Activated naive CD8-positive, alpha-beta T cell treated with anti-CD3 and anti-CD28 coated beads, Interleukin-2, amount 10 ng/mL, durations not matched to agents 7 days and 5 days (primary cell): ENCODE measurements at places on chromosomes 12 and 14. TPM values are rescaled to one million over a fixed set of nuclear protein-coding genes. Genes with fewer than 3 reads are reported as not detected.
A peak's percentile ranks its signal among the peaks of the same experiment; 100 is the strongest.

- no peaks in the 10 kb centered on the region for H3K4me1 ChIP-seq
- no peak overlapping the region for H3K4me3 ChIP-seq
- no peaks in the 10 kb centered on the region for H3K36me3 ChIP-seq
- H3K27me3 ChIP-seq = peaks cover 2% of the 10 kb centered on the region
- H3K27ac ChIP-seq = no peak overlapping the region
- DNase-seq = no peak
Measured at GRCh38 chr12:71958457-71958856, 19.8 kb downstream of the TPH2 start.

DNA sequence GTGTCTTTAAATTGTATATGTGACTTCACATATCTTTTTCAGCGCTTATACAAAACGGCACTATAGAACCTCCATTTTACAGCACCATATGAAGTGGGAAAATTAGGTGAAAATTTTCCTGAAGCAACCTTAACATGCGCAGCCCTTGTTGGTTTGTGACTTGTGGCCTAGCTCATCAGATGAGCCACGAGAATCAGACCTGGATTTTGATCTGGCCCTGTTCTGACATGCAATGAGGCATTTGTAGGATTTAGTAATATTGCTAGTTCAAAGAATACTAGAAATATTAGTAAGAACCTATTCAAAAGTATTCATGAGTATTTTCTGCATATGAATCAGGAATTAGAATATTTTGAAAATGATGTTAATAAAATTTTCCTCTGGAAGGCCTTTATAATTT lies 2.9 kb downstream of the CDKN1B start:
- H3K4me1 ChIP-seq = peaks cover 21% of the 10 kb centered on the region
- H3K4me3 ChIP-seq = peak overlapping the region; percentile 96
- no peaks in the 10 kb centered on the region for H3K27me3 ChIP-seq
- no peak for DNase-seq
- peaks cover 56% of the 10 kb centered on the region for H3K36me3 ChIP-seq
- peak overlapping the region; percentile 98 for H3K27ac ChIP-seq

GRCh38 chr12:127041985-127042625 lies 1224.9 kb upstream of the TMEM132C start:
- no peak overlapping the region for H3K27ac ChIP-seq
- no peak overlapping the region for H3K4me3 ChIP-seq
- no peaks in the 10 kb centered on the region for H3K4me1 ChIP-seq
- no peaks in the 10 kb centered on the region for H3K36me3 ChIP-seq
- peaks cover 4% of the 10 kb centered on the region for H3K27me3 ChIP-seq

- peaks cover 19% of the 10 kb centered on the region for H3K27me3 ChIP-seq
- no peaks in the 10 kb centered on the region for H3K4me1 ChIP-seq
- H3K27ac ChIP-seq = no peak overlapping the region
- DNase-seq = no peak
- no peak overlapping the region for H3K4me3 ChIP-seq
Measured at GRCh38 chr14:51176839-51177238, 63.2 kb upstream of the TMX1 start.

DNA sequence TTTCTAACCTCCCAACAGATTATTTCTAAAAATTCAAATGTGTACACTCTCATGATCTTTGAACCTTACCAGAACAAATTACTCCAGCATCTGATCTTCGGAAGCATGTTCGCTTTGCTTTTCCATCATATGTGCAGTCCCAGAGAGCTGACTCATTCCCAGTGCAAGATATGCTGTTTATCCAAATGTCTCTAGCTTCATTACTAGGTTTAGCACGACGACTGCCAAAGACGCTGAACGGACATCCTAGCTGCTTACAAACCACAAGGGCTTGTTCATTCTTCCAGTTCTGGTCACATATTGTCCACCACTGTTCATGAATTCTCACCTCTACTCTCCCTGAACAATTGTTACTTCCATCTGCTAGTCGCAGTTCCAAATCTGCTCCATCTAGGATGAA lies 40.5 kb downstream of the CD163L1 start:
- H3K4me1 ChIP-seq = no peaks in the 10 kb centered on the region
- H3K27ac ChIP-seq = no peak overlapping the region
- H3K4me3 ChIP-seq = no peak overlapping the region
- DNase-seq = no peak
- peaks cover 37% of the 10 kb centered on the region for H3K27me3 ChIP-seq

- no peak for DNase-seq
- no peak overlapping the region for H3K4me3 ChIP-seq
- no peaks in the 10 kb centered on the region for H3K27me3 ChIP-seq
- peaks cover 10% of the 10 kb centered on the region for H3K4me1 ChIP-seq
- H3K36me3 ChIP-seq = peaks cover 37% of the 10 kb centered on the region
- H3K27ac ChIP-seq = no peak overlapping the region
Measured at GRCh38 chr12:47124451-47124850, 44.7 kb upstream of the AMIGO2 start.

GRCh38 chr14:49480053-49480760 lies 106.0 kb downstream of the RPS29 start:
- peaks cover 7% of the 10 kb centered on the region for H3K27me3 ChIP-seq
- no peak for DNase-seq
- no peak overlapping the region for H3K4me3 ChIP-seq
- H3K4me1 ChIP-seq = peaks cover 10% of the 10 kb centered on the region
- H3K27ac ChIP-seq = no peak overlapping the region

GRCh38 chr12:80598004-80598606 lies 109.3 kb upstream of the MYF6 start:
- DNase-seq = no peak
- H3K4me1 ChIP-seq = no peaks in the 10 kb centered on the region
- H3K4me3 ChIP-seq = no peak overlapping the region
- no peaks in the 10 kb centered on the region for H3K27me3 ChIP-seq

DNA sequence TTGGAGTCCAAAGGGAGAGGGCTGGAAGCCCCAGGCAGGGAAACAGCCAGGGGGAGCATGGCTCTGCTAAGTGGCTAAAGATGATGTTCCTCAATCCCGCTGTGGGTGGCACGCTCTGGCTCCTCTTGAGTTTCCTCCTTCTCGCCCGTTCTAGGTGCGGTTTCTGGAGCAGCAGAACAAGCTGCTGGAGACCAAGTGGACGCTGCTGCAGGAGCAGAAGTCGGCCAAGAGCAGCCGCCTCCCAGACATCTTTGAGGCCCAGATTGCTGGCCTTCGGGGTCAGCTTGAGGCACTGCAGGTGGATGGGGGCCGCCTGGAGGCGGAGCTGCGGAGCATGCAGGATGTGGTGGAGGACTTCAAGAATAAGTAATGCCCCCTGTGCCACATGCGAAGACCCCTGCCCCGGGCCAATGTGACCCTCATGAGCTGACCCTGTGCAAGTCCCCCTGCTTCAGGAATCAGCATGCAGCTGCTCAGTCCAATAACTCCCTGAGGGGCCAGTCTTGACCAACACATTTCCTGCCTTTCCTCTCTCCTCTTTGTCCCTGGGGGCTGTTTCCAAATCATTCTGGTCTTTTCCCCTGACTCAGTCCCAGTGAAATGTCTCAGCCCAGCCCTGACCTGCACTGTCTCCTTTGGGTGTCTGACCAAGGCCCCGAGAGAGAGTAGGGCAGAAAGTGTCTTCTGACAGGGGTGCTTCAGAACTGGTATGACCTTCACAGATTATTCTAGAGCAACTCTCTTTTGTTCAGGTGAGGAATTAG lies 2.1 kb downstream of the KRT7 start:
- H3K36me3 ChIP-seq = no peaks in the 10 kb centered on the region
- H3K27ac ChIP-seq = peak overlapping the region; percentile 13
- H3K27me3 ChIP-seq = peaks cover 58% of the 10 kb centered on the region
- peaks cover 5% of the 10 kb centered on the region for H3K4me1 ChIP-seq

- no peak overlapping the region for H3K4me3 ChIP-seq
- DNase-seq = no peak
- no peaks in the 10 kb centered on the region for H3K27me3 ChIP-seq
Measured at GRCh38 chr12:33967760-33968159, 54.5 kb upstream of the ALG10 start.

DNA sequence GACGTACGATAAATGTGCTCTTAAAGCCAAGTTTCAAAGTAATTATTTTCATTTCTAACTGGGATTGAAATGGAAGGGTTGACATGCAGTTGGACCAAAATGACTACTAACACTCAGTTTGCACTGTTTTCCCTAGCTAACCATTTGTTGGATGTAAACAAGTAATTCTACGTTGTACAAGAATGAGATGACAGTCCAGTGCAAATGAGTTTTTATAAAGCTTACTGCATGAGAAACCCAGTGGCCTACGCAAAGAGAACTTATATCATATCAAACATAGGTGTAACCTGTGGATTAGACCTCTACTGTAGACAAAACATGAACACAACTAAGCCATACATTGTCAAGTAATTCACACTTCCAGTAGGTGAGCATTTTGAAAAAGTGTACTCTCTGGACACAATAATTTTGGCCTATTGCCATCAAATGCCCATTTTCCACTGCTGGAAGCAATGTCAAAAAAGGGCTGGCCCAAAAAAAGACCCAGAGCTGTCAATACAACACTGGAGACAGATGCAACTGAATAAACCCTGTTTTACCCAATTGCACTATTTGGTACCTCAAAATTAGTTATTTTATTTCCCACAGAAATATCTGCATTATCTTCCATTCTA lies 12.8 kb downstream of the SLC38A2 start:
- no peaks in the 10 kb centered on the region for H3K27me3 ChIP-seq
- H3K4me3 ChIP-seq = no peak overlapping the region
- H3K4me1 ChIP-seq = peaks cover 29% of the 10 kb centered on the region
- no peak overlapping the region for H3K27ac ChIP-seq

DNA sequence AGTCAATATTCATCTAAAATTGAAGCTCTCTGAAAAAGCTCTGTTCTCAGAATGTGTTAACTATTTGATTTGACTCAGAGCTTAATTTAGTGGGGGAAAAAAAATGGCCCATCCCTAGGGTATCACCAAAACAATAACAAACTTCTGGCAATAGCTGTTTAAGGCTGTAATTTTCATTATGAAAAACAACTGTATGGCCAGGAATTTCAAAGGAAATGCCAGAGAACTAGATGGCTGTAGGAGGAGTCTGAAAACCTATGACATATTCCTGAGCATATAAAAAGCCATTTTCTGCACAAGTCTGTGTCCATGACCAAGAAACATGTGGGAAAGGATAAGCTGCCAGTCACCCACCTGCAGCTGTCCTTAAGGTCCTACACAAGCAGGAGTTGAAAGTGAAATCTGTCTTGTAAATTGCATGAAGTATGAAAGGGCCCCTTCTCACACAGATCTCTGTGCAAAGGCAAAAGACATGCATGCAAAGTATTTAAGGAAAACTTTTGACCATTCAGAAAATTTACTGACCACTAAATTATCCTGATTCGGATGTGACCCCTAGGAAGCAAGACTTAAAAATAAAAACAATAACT lies 299.1 kb downstream of the BTG1 start:
- H3K27me3 ChIP-seq = no peaks in the 10 kb centered on the region
- peaks cover 2% of the 10 kb centered on the region for H3K4me1 ChIP-seq
- no peak overlapping the region for H3K4me3 ChIP-seq
- DNase-seq = no peak
- H3K27ac ChIP-seq = no peak overlapping the region

- H3K4me3 ChIP-seq = no peak overlapping the region
- no peak for DNase-seq
- no peaks in the 10 kb centered on the region for H3K36me3 ChIP-seq
- no peak overlapping the region for H3K27ac ChIP-seq
Measured at GRCh38 chr12:79059557-79059956, 195.0 kb downstream of the SYT1 start.

DNA sequence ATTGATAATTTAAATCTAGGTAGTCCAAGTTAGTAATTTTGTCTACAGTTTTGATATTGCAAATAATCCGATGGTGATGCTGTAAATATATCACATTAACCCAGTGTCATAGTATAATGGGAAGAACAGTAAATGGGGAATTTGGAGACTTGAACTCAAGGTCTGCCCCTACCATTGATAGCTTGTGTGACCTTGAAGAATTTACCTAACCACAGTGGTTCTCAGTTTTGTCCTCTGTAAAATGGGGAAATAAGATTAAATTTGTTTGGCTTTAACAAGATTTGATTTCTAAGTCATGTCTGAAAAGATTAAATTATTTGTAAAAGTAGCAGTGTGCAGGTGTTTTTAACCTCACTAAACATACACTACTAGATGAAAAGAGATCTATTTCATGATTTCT lies 100.9 kb downstream of the UNC79 start:
- no peak overlapping the region for H3K27ac ChIP-seq
- H3K4me3 ChIP-seq = no peak overlapping the region
- peaks cover 18% of the 10 kb centered on the region for H3K27me3 ChIP-seq
- no peak for DNase-seq
- no peaks in the 10 kb centered on the region for H3K36me3 ChIP-seq
- H3K4me1 ChIP-seq = no peaks in the 10 kb centered on the region

DNA sequence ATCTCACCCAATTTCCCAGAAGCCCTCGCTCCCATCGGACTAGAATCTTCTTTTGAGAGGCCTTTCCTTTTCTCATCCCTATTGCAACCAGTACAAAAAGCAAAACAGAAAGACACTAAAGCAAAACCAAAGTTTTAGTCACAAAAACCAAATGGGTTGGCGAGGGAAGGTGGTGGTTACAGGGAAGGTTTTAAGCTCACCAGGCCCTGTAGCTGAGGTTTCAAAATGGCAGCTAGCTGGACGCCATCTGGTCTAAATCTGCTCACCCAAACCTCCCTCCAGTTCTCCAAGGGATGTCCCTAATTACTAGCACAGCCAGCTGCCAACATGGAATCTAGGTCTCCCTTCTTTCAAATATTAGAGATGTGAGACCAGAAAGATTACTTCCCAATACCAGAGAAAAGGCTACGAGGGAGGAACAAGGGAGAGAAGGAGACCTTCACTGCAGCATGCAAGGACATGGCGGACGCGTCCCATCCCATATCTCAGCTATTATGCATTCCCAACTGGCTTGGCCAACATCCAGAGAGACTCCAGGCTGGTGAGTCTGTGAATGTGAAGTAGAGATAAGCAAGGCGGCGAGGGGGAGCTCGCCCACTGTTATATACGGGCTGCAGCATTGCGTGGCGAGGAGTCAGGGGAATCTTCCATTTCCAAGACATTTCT lies 70.8 kb downstream of the DPF3 start:
- H3K36me3 ChIP-seq = peaks cover 16% of the 10 kb centered on the region
- DNase-seq = no peak
- peaks cover 15% of the 10 kb centered on the region for H3K27me3 ChIP-seq
- peaks cover 13% of the 10 kb centered on the region for H3K4me1 ChIP-seq
- no peak overlapping the region for H3K27ac ChIP-seq

GRCh38 chr12:98951406-98951805 lies 306.3 kb downstream of the APAF1 start:
- no peaks in the 10 kb centered on the region for H3K4me1 ChIP-seq
- no peak overlapping the region for H3K4me3 ChIP-seq
- no peak overlapping the region for H3K27ac ChIP-seq
- H3K36me3 ChIP-seq = no peaks in the 10 kb centered on the region

- peaks cover 4% of the 10 kb centered on the region for H3K4me1 ChIP-seq
- no peak for DNase-seq
- no peaks in the 10 kb centered on the region for H3K27me3 ChIP-seq
- no peak overlapping the region for H3K27ac ChIP-seq
- no peak overlapping the region for H3K4me3 ChIP-seq
- peaks cover 13% of the 10 kb centered on the region for H3K36me3 ChIP-seq
Measured at GRCh38 chr14:99395909-99396530, 84.6 kb downstream of the SETD3 start.

IFNG-AS1 gene
- 5.2 TPM for total RNA-seq

SLC6A13 gene
- 0.68 TPM for total RNA-seq

POTEG gene
- total RNA-seq = not detected

GPR65 gene
- 23.6 TPM for total RNA-seq

HAL gene
- total RNA-seq = 0.14 TPM

LUM gene
- not detected for total RNA-seq

ANKRD33 gene
- total RNA-seq = not detected

CLEC4D gene
- not detected for total RNA-seq

CISTR gene
- total RNA-seq = not detected

ATXN7L3B gene
- total RNA-seq = 31.9 TPM
